ENCODE measurements at places on chromosomes 1 and 21. TPM values are rescaled to one million over a fixed set of nuclear protein-coding genes. Genes with fewer than 3 reads are reported as not detected.

CXADR gene
- polyA plus RNA-seq = 5.6 TPM

NUDT4B gene
- polyA plus RNA-seq = 1.1 TPM

DNA sequence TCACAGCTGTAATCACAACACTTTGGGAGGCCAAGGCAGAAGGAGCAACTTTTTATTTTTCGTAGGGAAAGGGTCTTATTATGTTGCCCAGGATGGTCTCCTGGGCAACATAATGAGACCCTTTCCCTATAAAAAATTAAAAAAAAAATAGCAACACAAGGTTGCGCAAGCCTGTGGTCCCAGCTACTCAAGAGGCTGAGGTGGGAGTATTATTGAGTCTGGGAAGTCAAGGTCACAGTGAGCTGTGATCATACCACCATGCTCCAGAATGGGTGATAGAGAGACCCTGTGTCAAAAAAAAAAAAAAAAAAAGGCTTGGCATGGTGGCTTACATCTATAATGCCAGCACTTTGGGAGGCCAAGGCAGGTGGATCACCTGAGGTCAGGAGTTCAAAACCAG is 131.6 kb downstream of the TRIM33 start:
- no peak for DNase-seq

DNA sequence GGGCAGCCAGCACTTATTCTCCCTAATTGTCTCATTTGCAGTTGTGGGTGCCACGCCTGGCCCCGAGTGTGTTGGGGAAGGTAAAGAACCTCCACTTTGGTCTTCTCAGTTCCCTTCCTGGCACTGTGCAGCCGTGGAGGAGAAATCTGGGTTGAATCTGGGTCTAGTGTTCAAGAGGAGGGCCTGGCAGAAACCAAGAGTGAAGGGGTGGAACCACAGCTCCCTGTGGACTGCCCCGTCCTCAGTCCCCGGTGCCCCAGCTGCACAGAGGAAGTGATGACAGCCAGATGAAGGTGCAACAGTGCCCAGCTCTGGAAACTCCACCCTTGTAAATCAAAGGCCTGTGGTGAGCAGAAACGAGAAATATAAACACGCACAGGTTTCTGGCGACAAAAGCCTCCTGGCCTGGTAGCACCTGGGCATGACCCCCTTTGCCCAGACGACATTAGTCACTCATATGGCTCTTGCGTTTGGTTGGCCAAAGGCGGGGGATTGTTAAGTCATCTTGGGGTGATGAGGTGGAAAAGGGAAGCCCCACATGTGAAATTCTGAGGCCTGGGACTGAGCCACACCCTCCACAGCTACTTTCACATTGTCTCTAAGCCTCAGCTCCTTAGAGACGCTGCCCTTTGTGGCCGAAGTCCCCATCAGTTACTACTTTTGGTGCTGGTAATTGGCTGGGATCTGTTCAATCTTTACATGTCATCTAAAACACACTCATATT is 4.2 kb upstream of the ECE1 start:
- DNase-seq = peak; percentile 52

ADGRL2 gene
- 18.9 TPM for polyA plus RNA-seq

DNA sequence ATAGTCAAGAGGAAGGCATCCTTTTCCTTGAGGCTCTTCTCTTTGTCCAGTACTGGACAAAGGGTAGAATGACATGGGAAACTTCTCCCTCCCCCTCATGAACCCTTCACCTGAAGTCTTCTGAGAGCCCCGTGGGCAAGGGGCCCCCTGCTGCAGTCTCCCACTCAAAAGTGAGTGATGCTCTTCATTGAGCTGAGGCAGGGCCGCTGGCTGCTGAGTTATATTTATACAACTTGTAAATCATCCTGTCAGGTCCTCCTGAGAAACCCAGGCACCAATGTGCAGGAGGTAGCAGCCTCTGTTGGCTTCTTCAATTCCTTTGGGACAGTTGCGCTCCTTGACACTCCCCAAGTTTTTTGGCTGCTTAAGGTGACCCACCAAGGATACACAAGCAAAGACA is 150.2 kb downstream of the IGSF21 start:
- no peak for DNase-seq

GRCh38 chr1:163836481-163836880 is 514.7 kb downstream of the NUF2 start:
- no peak for DNase-seq

- no peak for DNase-seq
Observed at GRCh38 chr1:243977094-243977493, 74.0 kb upstream of the ZBTB18 start.

- peak; percentile 34 for DNase-seq
Observed at GRCh38 chr1:64499966-64500365, 30.0 kb downstream of the CACHD1 start.

BSND gene
- 0.11 TPM for polyA plus RNA-seq

DNA sequence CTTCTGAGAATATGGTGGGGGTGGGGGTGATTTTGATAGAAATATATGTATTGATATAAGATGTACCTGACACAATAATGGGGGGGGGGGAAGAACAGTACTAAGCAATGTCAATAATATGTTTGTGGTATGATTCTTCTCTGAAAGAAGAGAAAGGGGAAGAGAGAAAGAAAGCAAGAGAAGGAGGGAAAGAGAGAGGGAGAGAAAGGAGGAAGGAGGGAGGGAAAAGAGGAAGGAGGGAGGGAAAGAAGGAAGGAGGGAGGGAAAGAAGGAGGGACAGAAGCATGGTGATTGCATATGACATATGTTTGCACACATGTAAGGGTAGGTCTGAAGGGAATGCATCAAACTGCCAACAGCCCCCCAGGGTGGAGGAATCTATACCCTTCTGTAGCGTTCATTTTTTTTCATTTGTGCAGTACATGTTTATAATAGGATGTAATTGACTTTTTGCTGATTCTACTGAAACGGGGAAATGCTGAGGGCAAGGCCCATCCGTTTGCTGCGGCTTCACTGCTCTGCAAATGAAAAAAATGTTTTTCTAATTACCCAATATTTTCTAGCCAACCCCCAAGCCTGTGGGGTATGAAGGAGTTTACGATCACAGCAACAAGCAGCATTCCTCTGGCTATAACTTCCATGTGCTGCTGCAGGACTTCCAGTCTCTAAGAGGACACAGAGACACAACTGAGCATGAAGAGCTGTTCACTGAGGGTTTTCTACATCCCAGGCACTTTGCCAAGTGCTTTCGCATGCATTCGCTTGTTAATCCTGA is 119.3 kb upstream of the ZC3H12A start:
- DNase-seq = no peak

DNA sequence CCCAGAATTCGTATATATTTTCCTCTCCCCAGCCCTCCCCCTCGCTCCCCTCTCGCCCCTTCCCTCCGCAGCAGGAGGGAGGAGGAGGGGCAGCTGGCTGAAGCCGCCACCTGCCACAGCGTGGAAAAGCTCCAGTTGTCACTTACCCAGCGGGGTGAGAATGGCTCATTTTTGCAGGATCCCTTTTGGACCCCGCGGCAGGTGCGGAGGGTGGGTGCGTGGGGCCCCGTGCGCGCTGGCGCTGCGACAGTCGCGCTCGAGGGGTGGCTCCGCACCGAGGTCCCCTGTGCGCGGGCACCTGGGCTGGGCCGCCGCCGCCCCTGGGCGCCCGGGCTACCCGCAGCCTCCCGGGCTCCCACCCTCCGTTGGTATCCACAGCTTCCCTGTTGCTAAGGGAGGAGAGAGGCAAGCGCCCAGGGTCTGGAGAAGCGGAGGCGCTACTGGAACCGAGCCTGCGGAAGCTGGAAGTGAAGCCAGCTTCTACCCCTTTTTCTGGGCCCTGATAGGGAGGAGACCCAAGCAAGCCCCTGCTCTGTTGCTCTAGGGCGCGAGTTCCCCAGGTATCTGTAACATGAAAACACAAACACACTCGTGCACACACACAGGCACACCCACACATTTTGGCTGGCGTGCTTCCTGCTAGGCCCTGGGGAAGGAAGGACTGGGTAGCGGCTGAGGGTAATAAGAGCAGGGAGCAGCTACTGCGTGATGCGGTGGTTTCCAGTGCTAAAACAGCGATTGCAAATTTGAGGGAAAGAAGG is at the start of gene ERICH3:
Gene ERICH3 (minus strand): TSS at position 442 of the 761 bp plus-strand sequence. CDS start 273 bp downstream, at position 169.
- no peak for DNase-seq

- no peak for DNase-seq
Observed at GRCh38 chr1:84888753-84889152, 4.3 kb downstream of the LPAR3 start.

RGSL1 gene
- polyA plus RNA-seq = 0.02 TPM

RNF11 gene
- 67.9 TPM for polyA plus RNA-seq

DNA sequence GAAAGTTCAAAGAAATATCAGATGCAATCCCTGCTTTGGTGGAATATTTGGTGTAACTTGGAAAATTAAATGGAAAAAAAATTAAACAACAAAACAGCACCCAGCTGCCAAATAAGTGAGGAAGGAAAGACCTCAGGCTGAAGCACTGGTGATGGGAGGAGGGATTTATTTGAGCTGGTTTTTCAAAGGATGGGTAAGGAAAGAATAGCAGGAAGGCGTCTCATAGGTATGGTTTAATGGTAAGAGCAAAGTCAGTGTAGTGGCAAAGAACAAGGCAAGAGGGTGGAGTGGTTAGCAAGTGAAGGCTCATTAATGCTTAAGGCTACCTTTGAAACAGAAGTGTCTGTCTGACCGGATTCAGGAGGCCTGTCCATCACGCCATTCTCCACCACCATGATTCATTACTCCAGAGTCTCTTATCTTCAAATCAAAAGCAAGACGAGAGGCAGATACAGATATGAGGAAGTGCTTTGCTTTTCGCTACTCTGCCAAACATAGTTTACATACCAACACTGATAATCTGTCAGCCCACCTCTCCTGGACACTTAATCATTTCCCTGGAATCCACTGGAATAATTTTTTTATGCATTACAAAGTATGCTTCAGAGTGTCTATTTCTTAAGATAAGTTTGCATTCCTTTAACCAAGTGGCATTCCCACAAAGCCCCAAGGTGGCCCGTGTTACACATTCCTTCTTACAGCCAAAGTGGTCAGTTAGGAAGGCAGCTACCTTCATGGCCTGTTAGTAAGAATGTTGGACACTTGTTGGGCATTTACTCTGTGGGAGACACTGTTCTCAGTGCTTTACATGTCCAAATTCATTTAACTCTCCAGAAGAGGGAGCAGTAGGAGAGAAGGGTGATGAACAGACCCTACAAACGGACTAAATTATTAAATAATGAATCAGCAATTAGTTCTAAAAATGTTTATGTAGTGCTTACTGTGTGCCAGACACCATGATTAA is 146.6 kb downstream of the ROR1 start:
- DNase-seq = no peak

CHRM3 gene
- 0.11 TPM for polyA plus RNA-seq

- DNase-seq = no peak
Observed at GRCh38 chr1:2151911-2152310, 42.7 kb downstream of the FAAP20 start.

- no peak for DNase-seq
Observed at GRCh38 chr1:12140515-12141162, 26.2 kb upstream of the TNFRSF1B start.

HSD3B1 gene
- 0.39 TPM for polyA plus RNA-seq

ASAP3 gene
- polyA plus RNA-seq = 10.4 TPM

GJA5 gene
- 4.0 TPM for polyA plus RNA-seq

ACTA1 gene
- 6.4 TPM for polyA plus RNA-seq

- DNase-seq = no peak
Observed at GRCh38 chr1:1617516-1617915, 2.2 kb downstream of the MIB2 start.

DNA sequence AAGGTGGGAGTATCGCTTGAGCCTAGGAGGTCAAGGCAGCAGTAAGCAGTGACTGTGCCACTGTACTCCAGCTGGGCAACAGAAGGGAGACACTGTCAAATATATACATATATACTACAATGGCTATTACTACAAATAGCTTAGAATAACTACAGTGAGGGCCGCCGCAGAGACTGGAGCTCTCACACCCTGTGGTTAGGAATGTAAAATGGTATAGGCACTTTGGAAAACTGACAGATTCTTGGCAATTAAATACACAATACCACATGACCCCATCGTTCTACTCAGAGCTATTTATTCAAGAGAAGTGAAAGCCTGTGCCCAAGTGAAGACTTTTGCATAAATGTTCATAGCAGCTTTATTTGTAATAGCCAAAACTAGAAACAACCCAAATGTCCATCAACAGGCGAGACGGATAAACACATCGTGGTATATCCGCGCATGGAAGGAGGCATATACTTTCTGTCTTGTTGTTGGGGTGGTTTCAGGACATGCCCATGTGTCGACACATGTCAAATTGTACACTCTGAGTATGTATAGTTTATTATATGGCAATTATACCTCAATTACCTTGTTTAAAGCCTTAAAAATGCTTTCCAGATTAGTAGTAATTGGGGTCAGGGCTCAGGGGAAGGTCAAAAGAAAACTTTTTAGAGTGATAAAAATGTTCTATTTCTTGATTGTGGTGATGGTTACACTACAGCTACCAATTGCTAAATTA is 123.4 kb downstream of the RIPK4 start:
- DNase-seq = no peak

GRCh38 chr21:45085700-45086099 is 11.3 kb downstream of the ADARB1 start:
- DNase-seq = no peak

DNA sequence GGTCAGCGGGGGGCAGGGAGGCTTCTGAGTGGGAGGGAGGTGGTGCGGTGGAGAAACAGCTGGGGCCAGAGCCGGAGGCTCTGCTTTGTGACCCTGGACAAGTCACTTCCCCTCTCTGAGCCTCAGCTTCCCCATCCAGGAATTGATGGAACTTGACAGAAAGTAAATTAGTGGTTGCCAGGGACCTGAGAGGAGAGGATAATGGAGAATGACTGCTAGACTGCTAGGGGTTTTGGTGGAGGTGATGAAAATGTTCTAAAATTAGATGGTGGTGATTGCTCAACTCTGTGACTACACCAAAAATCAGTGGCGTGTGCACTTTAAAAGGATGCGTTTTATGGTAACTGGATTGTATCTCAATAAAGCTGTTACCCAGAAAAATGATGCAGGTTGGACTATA is 100.9 kb downstream of the ARHGEF10L start:
- DNase-seq = no peak

Measured in thymus (tissue), 14 donors.